ENCODE measurements at places on chromosomes 12 and 14.

- no peak for DNase-seq
Observed at GRCh38 chr12:46177025-46177424, 91.8 kb downstream of the SLC38A1 start.

DNA sequence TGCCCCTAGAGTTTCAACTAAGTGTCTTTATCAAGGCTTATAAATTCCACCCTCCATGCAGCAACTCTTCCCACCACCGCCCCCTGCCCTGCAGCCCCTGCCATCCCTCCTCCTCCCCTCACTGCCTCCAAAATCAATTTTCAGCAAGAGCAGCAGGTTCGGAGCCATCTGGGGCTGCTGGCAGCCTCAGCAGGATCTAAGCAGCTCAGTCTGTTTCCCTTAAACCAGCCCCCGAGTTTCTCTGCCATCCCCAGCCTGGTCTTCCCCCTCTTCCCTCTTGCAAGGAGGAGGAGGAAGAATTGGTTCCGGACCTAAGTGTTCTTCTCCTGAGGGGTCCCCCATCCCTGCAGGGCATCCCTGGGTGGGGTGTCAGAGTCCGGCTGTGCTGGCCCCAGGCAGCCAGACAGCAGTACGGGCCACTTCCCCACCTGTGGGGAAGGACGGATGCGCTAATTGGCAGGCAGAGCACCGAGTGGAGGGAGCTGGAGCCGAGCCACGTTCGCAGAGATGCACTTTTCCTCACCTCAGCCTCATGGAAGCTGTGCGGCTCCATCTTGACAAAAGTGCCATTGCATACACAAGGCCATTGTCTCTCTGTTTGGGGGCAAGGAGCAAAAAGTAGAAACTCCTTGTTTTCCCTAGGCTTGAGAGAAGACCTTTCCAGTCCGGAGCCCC lies 189.3 kb downstream of the KCNA5 start:
- DNase-seq, result no peak

- no peak for DNase-seq
Observed at GRCh38 chr14:75442166-75442565, 14.3 kb downstream of the JDP2 start.

GRCh38 chr12:118109088-118109487 lies 5.3 kb upstream of the VSIG10 start:
- no peak for DNase-seq

- DNase-seq, result no peak
Observed at GRCh38 chr14:74548881-74549280, 55.3 kb downstream of the ISCA2 start.

GRCh38 chr12:62738616-62739015 lies 196.3 kb downstream of the PPM1H start:
- no peak for DNase-seq

DNA sequence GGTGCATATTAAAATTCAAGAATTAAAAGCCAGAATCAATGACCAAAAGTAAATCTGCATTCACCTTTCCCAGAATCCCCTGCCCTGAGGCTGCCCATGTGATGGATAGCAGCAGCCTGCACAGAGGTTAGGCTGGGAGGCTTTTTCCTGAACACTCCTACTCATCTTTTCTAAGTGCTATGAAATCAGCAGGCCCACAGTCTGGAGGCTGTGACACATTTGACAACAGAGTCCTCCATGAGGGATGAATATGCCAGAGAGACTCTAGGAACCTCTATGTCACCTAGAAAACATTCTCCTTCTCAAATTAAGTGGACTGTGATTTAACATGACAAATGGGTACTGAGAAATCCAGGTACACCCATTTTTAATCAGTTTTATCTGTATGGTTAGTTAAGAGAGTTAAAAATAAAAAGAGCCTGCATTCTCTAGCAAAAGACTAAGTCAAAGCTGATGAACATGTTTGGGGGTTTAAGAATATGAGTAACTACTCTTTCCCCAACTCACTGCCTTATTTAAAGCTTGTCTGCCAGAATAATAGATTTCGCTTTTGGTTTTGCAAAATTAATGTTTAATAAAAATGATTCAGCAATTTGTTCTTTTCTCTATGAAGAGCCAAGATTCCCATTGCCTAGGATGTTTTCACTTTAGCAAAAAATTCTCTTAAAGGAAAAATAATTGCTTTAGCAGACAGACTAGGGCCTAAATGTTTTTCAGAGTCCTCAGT lies 115.0 kb downstream of the RTN1 start:
- no peak for DNase-seq

DNA sequence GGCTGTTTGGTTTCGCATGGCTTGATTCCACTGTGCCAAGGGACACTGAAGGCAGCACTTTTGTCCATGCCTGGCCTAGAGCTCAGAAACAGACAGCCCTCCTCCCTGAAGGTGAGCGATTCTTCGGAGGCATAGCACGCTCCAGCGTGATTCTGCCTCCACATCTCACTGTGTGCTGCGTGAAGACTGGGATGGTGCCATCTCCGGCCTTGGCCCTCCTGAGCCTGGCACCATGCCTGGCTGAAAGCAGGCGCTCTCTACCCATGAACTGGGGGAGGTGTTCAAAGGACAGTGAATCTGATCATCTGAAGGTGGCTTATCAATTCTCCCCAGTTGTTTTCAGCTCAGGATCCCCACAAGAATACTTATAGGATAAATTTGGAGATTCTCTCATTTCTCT lies 187.4 kb downstream of the TTC7B start:
- no peak for DNase-seq

GRCh38 chr12:77678621-77679020 lies 152.1 kb upstream of the NAV3 start:
- DNase-seq, result no peak

GRCh38 chr14:60183741-60184140 lies 18.5 kb upstream of the DHRS7 start:
- DNase-seq, result no peak

DNA sequence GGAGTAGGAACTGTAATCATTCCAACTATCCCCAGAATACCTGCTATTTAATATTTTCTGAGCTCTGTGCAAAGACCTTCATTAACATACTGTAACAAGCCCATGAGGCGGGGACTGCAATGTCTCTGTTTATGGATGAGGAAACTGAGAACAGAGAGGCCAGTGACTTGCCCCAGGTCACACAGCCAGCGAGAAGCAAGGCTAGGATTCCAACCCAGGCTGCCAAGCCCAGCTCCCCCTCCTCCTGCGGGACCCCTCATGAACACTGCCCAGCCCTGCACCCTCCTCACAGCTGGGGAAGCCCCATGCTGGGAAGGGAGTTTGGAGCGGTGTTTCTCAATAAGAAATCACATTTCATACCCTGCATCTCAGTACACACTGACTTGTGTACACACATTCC lies 10.9 kb downstream of the HVCN1 start:
- DNase-seq, result no peak

DNA sequence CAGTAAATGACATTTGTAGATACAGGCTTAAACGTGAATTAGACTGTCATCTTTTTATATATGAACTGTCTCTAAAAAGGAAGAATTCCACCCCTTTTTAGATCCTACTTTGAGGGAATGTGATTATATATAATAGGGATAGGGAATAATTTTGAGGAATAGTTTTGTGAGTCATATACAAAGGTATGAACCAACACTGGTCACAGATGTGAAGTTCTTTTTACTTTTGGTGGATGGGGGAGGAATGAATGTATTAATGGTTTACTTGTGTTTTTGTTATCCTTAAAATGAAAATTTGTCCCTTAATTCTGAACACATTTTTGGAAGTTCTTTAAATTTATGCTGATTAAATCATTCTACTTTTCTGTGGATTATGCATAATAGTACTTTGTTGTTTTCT lies 30.4 kb downstream of the FRS2 start:
- no peak for DNase-seq

GRCh38 chr14:56351861-56352260 lies 227.7 kb upstream of the TMEM260 start:
- DNase-seq, result no peak

GRCh38 chr12:75438059-75438754 lies 42.3 kb upstream of the GLIPR1 start:
- no peak for DNase-seq

DNA sequence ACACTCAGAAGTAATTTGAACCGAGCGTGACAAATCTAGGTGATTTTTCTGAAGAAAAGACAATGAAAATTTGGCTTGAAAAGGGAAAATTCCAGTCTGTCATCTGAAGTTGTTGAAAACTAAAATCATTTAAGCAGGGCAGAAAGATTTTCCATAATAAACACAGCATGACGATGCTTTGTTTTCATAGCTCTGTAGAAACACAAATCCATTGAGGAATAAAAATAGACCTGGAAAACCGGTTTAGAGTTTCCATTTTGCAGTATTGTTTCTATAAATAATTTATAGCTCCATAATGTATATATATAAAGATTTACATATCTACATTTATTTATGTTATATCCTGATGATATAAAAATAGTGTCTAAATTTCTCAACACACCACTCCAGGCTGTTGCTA lies 1918.5 kb upstream of the FLRT2 start:
- no peak for DNase-seq

DNA sequence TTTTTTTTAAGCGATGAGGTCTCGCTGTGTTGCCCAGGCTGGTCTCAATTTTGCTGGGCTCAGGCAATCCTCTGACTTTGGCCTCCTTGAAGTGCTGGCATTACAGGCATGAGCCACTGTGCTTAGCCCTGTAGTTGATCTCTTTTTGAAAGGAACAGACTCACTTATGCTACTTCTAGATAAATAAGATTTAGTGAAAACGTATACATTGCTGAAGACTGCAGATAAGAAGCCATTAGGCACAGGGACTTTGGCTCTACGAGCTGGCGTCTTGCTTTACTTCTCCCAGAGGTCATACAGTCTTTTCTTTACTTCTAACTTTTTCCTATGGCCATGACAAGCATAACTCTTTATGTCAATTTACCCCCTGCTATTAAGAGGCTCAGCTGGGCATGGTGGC lies 9.4 kb downstream of the PTGR2 start:
- no peak for DNase-seq

DNA sequence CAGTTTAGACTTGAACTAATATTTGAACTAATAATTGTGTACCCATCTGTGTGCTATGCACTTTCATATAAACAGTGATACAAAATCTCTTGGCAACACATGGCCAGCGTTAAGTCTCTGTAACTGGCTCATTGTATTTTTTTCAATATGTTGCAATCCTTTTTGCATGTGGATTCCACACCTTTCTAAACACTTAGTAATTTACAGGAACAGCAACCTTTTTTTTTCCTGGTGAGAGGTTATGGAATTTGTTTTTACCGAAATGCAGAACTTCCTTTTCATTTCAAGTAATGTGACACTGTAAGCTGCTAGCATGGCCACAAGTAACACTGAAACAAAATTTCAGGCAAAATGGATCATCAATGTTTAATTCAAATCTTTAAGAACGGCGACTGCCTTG lies 45.4 kb upstream of the EPS8 start:
- no peak for DNase-seq

DNA sequence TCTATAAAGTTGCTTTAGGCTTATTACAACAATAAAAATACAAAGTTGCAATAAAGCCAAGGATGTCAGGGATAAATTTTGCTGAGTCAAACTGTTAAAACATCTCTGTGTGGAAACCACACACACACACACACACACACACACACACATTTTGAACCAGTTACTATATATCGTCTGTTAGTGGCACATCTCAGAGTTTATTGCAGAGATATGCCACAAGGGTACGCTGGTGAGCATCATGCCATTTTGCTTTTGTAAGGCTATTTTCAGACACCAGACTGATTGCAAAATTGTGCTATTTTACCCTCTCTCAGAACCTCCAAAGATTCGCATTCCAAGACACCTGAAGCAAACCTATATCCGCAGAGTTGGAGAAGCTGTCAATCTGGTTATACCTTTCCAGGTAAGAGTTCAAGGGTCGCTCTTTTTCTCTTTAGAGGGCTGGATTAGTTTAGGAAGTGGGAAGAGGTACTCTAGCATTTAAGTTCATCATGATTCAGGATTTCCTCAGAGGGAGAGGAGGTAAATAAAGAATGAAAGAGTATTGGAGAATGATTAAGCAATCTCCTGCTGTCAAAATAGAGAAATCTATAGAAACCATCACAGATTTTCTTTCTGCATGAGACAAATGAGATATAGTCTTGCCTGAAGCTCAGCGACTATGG lies 27.3 kb upstream of the CHPT1 start:
- DNase-seq, result peak; percentile 7

DNA sequence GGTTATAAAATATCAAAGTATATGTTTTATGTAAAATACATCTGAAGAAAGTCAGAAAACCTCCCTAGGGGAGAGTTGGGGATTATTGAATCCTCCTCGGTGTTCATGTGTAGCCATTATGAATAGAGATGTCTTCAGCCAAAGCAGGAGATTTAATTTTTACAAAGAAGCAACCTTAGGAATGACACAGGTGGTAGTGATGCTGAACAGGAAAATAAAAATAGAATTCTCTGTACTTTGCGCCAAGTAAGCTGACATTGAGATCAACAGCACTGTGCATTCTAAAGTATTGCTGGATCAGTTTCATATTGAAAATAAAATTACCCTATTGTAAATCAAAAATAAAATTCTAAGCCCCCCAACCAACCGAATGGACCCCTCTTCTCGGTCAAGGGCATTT lies 132.8 kb upstream of the TRHDE start:
- no peak for DNase-seq

GRCh38 chr14:70188322-70188658 lies 461 bp downstream of the SLC8A3 start:
- no peak for DNase-seq

GRCh38 chr14:103074729-103075367 lies 9.2 kb upstream of the LBHD2 start:
- no peak for DNase-seq

- DNase-seq, result no peak
Observed at GRCh38 chr14:100372357-100373048, 49.4 kb downstream of the SLC25A47 start.

DNA sequence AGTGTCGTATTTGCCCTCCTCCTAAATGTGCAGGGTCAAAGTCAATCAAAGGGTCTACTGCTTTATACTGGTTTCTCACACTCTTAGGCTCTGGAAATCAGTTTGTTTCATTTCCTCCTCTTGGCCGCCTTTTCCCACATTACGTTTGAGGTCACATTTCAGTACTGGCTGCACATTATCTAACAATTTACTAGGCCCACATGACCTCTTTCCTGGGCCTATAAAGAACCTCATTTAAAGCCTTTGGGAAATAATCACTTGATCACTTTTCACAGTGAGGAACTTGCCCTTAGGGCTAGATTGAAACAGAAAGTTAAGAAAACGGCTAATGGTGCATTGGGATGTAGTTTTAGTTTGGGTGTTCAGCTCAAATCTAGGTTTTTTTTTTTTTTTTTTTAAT lies 497.5 kb downstream of the RERGL start:
- no peak for DNase-seq

GRCh38 chr12:116924558-116925453 lies 14.1 kb downstream of the FBXW8 start:
- peak; percentile 17 for DNase-seq

DNA sequence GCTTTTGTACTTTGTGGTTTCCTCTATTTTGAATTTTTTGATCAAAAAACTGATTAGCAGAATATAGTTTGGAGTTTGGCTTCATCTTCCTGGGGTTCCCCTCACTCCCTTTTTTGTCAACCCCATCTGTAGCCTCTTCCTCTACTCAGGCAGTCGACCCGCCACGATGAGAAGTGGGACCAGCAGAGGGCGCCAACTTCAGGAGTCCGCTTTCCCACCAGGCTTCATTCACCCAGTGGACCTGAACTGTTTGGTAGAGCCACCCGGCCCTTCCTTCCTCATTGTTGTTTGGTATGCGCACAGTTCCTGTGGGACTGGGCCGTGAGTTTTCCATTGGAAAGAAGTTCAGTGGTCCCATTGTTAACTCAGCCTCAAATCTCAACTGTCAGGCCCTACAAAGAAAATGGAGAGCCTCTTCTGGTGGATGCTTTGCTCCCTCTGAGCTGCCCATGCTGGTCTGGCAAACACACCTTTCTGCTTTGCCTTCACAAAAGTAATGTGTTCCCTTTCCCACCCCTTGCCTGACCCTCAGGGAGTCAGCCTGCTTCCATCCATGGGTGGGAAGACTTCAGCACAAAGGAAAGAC lies 21.7 kb downstream of the TMBIM6 start:
- peak; percentile 72 for DNase-seq

GRCh38 chr12:120515496-120515895 lies 13.5 kb downstream of the COQ5 start:
- DNase-seq, result no peak

Data from activated gamma-delta T cell treated with anti-CD3 and anti-CD28 coated beads, Interleukin-2, amount 50 U/mL, for 16 hours (primary cell).